ENCODE measurements at places on chromosomes 11 and 22. TPM values are rescaled to one million over a fixed set of nuclear protein-coding genes. Genes with fewer than 3 reads are reported as not detected.
A peak's percentile ranks its signal among the peaks of the same experiment; 100 is the strongest.

- DNase-seq = no peak
Observed at GRCh38 chr11:73206801-73207200, 11.3 kb upstream of the P2RY2 start.

- DNase-seq = peak; percentile 81
Observed at GRCh38 chr22:42937164-42937843, 77.6 kb downstream of the PACSIN2 start.

- no peak for DNase-seq
Observed at GRCh38 chr11:68022531-68022930, 8.0 kb upstream of the NDUFS8 start.

- DNase-seq = no peak
Observed at GRCh38 chr11:65958774-65959420, 2.6 kb upstream of the SART1 start.

GRCh38 chr11:30914143-30914762, 328.1 kb upstream of the MPPED2 start:
- peak; percentile 69 for DNase-seq

- DNase-seq = no peak
Observed at GRCh38 chr11:126948563-126948962, 52.0 kb downstream of the KIRREL3 start.

- no peak for DNase-seq
Observed at GRCh38 chr22:47111626-47112581, 349.5 kb downstream of the TBC1D22A start.

The FXYD6 gene
- total RNA-seq = 62.7 TPM

The RGL4 gene
- 0.60 TPM for total RNA-seq

The PATE4 gene
- not detected for total RNA-seq

The TMEM123 gene
- 143 TPM for total RNA-seq

All from kidney (tissue), 22 donors.